GM12865 (cell line): ENCODE measurements at places on chromosomes 6 and 20.
A peak's percentile ranks its signal among the peaks of the same experiment; 100 is the strongest.

DNA sequence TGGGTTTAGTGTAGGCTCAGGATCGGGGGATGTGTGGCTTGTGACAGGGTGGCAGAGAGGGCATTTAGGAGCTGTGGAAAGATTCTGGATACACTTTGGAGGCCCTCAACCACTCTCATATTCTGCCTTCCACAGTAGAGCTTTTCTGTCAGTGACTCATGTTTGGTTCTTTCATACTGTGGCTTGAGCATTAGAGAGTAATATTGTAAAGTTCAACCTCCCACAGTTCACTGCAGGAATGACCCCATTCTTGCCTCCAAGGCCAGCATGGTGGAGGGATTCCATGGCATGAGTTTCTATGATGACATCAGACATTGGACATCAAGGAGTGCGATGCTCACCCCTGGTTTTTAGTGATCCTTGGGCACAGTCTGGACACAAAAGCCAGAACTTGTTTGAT is 50.9 kb downstream of the DTD1 start:
- no peak for DNase-seq

DNA sequence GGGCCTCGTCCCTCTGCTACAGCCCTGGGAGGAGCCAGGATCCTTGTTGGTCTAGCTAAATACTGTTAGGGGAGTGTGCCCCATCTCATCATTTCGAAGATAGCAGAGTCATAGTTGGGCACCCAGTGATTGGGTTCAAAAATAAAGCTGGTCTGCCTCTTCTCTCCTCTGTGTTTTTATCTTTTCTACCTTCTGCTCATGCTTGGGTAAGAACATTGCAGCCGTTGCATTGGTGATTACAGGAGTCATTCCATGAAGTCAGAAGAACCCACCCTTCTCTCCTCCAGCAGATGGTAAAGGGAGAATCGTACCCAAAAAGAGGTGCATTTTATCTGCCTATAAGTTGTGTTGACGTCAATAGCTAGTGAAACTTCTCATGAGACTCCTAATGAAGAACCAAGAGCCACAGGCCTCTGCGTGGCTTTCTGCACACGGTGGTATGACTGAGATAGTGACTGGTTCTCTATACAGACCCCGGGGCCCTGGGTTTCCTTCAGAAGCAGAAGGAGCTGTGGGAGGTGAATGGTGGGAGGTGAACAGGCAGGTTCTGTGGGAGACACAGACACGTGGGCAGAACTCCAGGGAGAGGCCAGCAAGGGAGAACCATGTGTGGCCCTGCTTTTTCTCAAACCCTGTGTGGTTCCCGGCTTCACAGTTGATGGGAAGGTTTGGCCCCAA is 5.7 kb upstream of the FAM209A start:
- DNase-seq, result no peak

- no peak for DNase-seq
These were observed 363.0 kb downstream of the UTRN start for GRCh38 chr6:144647971-144648651.

GRCh38 chr6:101443315-101443714 is 49.8 kb downstream of the GRIK2 start:
- no peak for DNase-seq

DNA sequence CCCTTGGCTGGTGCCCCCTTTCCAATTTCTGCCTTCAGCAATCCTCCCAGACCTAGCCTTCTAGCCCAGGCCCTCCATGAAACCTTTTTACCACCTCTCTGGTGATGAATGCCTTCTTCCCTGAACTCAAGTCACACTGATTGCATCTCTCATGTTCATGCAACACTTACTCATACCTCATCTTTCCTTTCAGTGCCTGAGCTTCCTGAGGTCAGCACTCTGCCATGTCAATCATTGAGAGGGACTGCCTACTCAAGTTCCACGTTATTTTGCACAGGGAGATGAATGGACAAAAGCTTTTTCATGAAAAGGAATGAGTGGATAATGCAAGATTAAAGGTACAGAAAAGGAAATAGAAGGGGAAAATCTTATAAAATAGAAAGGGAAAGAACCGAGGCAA is 60.1 kb upstream of the PLEKHG1 start:
- no peak for DNase-seq

- DNase-seq, result no peak
These were observed 125.0 kb upstream of the LGSN start for GRCh38 chr6:63444768-63445167.

DNA sequence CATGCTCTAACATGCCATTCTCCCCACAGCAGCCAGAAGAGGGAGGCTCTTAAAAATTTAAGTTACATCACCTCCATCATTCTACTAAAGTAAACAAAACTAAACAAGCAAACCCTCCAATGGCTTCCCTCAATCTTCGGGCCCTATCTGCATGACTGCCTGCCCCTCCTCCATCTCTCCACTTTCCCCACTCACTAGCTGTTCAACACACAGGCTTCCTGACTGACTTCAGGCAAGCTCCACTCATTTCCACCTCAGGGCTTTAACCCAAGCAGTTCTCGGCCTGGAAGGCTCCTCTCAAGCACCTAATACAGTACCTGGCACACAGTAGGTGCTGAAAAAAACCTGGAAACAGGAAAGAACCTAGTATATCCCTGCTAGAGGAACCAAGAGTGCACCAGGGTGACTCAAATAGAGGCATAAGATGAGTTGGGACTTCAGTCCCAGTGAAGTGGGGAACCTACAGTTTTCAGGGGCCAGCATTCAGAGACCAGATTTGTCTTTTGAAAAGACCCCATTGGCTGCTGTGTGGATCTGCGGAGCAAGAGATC is 2.8 kb downstream of the AHCY start:
- peak; percentile 10 for DNase-seq

DNA sequence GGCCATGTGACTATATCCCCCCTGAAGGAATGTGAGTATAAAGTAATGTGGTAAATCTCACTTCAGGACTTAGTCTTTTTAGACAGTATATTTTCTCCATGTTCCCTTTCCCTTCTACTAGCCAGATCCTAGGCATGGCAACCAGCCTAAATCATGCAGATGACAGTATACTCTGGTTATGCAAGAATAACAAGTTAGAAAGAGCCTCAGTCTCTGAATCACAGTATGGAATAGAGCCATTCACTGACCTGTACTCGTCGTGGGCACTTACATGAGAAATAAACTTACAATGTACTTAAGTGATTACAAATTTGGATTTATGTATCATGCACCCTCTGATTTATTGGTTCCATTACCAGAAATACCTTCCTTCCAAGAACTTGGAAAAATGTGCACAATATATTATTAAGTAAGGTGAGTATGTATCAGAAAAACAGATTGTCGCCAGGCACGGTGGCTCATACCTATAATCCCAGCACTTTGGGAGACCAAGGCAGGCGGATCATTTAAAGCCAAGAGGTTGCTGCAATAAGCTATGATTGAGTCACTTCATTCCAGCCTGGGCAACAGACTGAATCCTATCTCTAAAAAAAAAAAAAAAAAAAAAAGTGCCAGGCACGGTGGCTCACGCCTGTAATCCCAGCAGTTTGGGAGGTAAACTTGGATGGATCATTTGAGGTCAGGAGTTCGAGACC is 25.1 kb upstream of the FAM8A1 start:
- no peak for DNase-seq

- peak; percentile 76 for DNase-seq
These were observed 144.6 kb upstream of the AGPAT4 start for GRCh38 chr6:161418463-161418945.

GRCh38 chr6:118218156-118218555 is 311.1 kb downstream of the SLC35F1 start:
- DNase-seq, result no peak

DNA sequence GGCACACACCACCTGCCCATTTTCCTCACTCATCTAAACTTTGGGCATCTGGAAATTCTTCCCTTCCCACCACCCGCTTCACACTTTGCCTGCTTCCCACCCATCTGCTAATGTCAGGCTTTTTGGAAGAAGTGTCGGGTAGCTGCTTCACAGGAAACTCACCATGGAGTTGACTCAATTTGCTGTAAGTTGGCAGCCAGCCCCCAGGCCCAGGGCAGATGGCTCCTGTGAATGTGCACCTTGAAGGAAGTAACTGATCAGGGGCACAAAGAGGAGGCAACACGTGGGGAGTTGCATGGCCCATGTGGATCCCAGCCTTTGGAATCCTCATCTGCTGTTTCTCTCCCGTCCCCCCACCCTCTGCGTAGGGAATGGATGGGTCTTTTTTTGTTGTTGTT is 87.3 kb downstream of the PPP1R14C start:
- no peak for DNase-seq

- peak; percentile 37 for DNase-seq
These were observed 8.6 kb downstream of the SULF2 start for GRCh38 chr20:47776639-47777038.

DNA sequence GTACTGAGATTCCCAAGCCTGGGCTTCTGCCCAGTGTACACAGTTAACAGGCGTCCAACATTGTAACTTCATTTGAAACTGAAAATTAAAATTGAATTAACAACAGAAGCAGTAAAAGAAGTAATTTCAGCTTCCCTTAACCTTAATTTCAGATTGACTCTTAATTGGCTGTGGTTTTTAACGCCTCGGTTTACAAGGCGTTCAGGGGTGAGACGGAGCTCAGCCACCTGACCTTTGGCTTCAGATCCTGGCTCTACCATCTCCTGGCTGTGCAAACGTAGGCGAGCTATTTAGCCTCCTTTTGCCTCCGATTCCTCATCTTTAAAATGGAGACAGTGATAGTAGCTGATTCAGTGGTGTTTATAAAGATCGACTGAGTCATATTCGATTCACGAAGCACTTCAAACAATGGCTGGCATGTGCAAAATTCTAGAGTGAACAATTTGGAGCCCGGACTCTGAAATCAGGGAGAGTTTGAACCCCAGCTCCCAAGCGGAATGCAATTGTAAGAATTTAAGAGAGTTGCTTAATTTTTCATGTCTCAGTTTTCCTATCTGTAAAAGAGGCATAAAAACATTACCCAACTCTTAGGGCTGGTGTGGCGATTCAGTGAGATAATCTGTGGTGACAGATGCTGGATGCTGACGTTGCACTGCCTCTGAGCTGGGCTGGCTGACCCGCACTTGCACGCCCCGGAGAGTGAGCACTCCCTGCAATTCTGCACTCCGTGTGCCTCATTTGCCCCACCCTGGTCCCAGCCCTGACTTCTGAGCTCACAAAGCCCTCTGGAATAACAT is 23.5 kb upstream of the OCSTAMP start:
- no peak for DNase-seq

DNA sequence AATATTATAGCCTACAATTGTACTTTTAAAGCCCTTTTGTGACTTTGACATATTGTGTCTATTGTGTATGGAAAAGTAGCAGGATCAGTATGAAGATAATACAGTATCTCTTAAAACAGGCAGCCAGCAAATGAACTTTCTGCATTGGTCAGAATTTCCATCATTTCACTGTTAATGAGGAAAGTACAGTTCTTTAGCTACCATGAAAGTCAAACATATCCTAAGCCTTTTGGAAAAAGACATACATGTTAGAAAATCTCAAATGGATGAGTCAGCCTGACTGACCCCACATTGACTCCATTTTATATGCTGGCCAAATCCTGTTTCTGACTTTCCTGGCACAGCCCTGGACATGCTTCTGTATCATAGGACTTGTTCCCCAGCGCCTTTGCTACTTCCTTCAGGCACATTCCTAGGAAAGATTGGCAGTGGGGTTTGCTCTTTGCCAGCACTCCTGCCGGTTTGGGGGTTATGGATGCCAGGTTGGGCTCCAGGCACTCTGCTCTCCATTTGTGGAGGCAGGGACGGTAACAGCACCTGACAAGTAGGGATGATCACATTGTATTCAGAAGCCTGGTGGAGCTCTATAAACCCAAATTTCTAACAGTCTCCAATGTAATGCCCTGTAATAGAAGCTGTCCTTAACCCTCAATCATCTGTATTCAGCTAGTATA is 43.7 kb downstream of the TOP1 start:
- no peak for DNase-seq

- DNase-seq, result no peak
These were observed 22.1 kb downstream of the SNHG17 start for GRCh38 chr20:38412877-38413577.

DNA sequence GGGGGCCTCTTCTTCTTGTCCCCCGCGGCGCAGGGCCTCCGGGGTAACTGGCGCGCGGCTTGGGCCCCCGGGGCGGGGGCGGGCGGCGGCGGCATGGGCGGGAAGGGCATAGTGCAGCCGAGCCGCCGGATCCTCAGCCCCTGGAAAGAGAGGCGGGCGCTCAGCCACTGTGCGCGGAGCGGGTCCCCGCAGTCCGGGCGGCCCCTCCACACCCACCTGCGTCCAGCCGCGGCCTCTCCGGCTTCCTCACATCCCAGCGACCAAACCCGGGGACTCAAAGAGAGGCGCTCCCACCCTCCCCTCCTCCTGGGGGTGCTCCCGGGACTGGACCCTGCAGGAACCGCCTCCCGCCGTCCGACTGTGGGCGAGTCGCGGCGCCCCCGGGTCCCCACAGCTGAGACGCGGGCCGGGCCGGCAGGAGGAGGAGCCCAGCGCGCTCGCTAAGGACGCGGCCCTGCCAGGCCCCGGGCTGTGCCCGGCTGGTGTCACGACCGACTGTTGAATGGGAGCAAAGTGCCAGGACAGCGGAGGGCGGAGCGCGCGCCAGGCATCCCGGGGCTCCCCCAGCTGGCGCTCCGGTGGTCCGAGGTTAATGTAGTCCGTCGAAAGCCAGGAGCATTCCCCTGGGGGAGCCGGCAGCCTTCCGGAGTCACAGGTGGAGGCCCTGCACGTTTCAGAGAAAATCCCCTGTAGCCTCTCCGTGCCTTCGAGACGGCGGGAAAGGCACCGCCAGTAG is at the start of gene PRR18:
Gene PRR18 (minus strand): TSS at position 360 of the 736 bp plus-strand sequence. CDS start 250 bp downstream, at position 110.
- peak; percentile 81 for DNase-seq
